ENCODE measurements at places on chromosomes 1 and 21.

- no peak for DNase-seq
Measured at GRCh38 chr1:119316870-119317416, 51.6 kb upstream of the HAO2 start.

DNA sequence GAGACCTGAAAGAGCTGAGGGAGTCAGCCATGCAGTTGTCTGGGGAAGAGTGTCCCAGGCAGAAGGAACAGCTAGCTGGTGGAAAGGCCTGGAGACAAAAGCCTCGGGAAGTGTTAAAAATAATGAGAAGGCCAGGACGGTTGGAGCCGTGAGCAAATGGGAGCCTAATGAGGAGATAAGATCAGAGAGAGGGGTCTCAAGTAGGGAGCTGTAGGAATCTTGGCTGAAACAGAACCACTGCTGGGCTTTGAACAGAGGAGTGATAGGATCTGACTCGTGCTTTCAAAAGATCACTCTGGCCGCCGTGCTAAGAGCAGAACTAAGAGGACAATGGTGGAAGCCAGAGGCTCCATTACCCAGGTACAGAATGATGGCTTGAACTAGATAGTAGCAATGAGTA is 1.9 kb upstream of the FOXJ3 start:
- no peak for DNase-seq

GRCh38 chr1:185044387-185044786 is 971 bp upstream of the RNF2 start:
- DNase-seq = no peak

DNA sequence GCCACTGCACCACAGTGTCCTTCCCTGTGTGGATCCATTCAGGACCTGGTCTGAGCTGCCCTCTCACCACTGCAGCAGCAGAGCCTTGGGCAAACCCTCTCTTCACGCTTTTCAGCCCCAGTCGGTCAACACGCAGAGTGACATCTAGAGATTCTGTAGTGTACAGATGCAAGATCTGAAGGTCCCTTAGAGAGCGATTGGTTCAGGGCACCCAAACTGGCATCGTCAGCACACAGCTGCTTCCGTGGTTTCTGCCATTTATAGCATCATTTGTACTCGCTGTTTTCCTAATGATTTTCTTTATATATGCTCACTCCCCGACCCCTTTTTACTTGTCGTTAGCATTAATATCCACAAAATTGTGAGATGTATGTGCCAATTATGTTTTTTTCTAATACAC is 1.5 kb upstream of the ASCL5 start:
- DNase-seq = no peak

DNA sequence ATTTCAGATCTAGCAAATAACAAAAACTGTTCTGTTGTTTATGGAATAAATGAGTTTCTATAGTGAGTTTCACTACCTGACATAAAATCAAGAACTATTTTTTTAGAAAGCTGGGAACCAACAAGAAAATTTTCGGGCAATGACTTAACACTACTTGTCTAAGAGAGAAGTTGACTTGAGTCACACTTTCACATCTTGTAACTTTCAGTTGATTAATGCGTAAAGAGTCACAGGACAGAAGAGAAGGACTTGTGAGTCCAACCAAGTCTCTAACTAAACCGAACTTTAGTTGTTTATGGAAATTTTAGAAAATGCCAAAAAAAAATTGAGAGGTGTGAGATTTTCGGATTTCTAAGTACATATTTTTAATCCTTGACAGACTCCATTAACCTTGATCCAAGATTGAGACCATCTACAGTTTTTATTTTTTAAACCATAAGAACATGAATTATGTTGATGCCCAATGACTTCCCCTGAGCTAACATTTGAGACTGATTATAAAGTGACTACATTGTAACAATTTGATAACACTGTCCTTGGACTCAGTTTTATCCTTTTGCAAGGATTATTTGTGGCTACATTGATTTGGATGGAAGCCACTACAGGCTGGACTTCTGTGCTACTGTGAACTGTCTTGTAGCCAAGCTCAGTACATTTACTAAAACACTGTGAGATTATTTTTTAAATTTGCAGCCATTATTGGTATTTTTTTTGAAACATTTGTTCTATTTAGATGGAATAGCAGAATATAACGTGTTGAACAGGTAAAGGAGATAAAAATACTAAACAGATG is 284.0 kb downstream of the PTPRC start:
- no peak for DNase-seq

GRCh38 chr1:902802-903201 is 20.9 kb upstream of the SAMD11 start:
- DNase-seq = no peak

DNA sequence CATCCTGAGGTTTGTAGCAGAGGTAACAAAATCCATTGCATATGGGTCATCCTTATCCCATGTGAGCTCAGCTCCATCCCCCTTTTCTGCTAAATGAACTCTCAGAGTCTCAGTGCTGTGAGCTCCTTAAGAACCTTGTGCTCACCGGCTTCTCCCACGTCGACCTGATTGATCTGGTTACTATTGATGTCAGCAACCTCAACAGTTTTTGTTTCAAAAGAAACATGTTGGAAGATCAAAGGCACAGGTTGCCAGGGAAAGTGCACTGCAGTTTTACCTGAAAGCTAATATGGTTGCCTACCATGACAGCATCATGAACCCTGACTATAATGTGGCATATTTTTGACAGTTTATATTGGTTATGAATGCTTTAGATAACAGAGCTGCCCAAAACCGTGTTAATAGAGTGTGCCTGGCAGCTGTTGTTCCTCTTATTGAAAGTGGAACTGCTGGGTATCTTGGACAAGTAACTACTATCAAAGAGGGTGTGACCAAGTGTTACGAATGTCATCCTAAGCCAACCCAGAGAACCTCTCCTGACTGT is 131.4 kb downstream of the HS2ST1 start:
- DNase-seq = no peak

GRCh38 chr1:214445199-214445598 is 106.2 kb downstream of the PTPN14 start:
- no peak for DNase-seq

DNA sequence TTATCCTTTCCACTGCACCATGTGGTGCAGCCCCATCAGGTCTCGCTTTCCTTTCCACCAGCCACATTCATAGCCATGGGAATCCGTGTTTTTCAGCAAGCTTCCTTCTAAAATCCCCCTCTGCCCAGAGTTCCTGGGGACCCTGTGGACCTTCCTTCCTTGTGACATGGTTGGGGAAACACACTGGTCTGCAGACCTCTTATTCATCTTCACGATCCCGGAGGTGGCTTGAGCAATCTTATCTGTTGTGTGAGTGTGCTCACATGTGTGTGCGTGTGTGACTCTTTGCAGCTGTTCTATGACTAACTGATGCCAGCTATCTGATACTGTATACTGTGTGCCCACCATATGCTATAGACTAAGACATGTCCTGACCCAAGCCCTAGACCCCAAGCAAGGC is 15.6 kb upstream of the IL10 start:
- no peak for DNase-seq

DNA sequence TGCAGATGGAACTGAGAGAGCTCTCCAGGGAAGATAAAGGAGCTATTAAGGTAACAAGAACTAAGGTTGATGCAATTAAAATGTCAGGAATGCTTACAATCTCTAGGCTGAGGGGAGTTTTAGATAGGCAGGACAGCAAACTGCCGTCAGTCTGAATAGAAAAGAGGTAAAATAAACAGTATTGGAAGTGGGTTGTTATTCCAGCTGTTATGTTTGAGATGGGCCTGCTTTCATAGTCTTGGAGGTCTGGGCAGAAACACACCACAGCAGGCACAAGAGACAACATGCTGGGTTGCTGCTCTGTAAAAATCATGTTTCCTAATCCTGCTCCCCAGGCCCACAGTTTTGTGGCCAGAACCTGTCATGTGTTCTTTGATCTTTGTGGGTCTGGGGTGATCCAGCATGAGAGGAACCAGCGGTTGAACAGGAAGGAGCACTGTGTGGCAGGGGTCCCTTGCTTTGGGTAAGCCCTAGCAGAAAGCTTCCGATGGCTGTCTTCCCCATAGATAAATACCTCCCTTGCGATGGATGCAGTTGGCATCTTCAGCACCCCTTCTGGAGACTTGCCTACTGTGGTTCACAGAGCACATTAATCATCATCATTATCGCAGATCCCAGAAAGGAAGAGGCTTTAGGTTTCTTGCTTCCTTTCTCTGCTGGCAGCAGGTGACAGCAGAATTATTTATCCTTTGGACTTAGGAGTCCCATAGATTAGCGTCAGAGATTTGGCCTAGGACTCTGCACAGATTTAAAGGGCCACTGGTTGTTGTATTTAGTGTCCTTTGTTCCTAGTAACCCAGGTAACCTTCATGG is 97.1 kb downstream of the AK5 start:
- no peak for DNase-seq

DNA sequence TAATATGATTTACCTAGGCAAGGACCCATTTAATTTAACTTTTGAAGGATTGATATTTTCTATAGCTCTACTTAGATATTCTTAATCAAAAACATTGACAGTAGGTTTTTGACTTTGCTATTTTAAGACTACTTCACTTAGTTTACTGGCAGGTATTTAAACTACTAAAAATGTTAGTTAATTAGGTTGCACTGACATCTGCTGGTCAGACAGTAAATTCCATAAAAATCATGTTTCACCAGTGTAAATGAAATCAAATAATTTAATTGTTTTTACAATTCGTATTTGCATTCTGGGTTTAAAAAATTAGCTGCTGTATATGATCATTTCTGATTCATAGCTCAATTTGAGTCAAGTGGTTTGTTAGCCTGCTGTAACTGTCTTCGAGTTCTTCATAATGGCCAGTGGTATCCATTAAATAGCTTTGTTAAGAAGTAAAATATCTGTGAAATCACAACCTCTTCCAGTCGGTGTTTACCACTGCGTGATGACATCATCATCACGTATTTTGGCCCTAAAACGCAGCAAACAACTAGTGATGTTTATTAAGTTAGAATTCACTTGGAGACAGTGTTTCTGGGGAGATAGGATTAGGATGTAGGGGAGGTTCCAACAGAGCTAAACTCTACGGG is 26.2 kb downstream of the EXTL2 start:
- no peak for DNase-seq

GRCh38 chr1:47324682-47325081 is 8.9 kb upstream of the CMPK1 start:
- no peak for DNase-seq

- no peak for DNase-seq
Measured at GRCh38 chr21:36551731-36552433, 72.0 kb upstream of the CLDN14 start.

DNA sequence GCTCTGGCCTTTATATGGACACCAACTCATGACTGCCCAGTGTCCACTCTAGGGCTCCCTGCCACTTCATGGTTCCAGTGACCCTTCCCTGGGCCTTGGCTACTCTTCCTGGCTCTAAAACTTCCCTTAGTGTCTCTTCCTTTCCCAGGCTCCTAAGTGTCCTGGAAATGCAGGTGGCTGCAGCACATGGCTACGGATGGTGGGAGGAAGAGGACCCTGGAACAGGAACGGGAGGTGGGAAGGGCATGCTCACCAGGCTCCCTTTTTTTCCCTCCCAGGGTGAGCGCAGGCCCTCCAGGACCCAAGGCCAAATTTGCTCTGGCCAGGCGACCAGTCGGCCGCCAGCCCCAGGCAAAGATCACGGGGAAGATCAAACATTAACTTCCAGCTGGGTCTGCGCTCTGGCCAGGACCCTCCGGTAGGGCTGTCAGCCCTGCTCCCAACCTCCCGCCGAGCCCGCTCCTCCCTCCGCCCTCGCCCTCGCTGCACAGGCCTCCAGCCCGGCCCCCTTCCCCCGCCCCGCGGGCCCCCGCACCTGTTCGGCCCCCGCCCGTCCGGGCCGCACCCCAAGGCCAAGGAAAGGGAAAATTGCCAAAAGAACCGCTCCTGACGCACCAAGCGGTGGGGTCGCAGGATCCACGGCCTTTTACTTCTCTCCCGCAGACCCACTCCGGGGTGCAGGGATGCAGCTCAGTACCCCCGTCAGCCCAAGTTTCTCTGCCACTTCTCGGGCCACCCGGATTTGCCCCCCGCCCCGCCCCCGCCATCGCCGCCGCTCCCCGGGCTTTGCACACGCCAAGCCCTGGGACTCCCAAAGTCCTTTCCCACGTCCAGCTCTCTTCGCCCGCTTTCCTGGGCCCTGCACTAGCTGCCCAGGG is 894 bp downstream of the TCEA3 start:
- no peak for DNase-seq

- no peak for DNase-seq
Measured at GRCh38 chr1:86852289-86852688, 61.6 kb downstream of the SELENOF start.

DNA sequence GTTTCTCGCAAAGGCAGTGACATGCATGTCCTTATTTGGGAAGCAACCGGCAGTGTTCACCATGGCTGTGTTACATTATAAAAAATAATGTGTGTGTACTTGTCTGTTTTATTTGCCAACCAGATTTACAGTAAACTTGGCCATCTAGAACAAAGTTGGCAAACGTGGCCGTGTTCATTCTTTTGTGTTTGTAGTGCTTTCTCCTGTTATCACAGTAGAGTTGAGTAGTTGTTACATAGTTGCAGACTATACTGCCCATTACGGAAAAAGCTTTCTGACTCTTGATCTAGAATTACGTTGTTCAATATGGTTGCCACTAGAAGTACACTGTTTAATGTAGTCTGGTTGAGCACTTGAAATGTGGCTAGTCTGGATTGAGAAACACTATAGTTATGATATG is 19.4 kb downstream of the SOAT1 start:
- no peak for DNase-seq

DNA sequence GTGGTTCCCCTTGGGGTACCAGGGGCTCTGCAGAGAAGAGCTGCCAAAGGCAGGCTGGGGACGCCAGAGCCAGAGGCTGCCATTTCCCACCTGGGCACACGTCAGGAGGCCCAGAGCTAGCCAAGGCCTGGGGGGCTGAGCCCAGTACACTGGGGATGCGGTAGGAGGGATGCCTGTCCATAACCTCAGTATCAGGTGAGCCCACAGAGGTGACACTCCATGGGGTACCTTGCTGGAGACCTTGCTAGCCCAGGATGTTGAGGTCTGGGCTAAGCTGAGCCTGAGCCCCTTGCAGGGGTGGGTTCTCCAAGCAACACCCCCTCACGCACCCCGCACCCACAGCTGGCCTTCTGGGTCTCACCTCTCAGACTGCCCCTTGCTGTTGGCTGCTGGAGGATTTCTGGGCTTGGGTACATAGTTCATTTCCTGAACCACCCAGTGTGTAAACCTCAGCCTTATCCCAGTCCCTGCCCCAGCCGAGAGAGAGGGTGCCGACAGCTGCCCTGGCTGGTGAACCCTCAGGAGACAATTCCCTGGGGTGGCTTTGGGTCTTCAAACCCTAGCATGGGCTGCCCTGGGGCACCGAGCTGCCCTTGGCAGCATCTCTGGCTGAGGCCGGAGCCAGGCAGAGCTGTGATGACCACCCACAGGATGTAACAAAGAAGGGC is 92.5 kb upstream of the VAMP3 start:
- no peak for DNase-seq

DNA sequence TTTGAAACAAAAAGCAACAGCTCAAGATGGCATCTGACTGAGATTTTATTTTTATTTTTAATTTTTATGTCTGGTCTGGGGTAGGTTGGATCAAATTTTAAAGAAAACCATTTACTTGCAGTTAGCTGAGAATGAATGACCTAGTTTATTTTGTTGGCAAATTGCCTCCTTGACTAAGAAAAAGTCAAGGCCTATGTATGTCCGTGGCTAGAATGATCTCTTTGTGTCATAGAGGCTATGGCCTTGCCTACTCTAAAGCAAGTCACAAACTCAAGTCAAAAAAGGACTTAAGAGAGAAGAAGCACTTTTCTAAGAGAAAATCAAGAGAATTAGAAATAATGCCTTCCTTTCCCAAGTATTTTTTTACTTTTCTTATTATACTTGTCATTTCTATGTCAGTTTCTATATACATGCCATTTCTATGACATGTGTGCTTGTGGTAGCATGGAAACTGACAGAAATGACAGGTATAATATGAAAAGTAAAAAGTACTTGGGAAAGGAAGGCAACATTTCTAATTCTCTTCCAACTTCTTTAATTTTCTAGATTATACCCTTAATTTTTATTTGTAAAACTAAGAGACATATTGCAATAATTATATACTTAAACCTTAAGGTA is 136.7 kb downstream of the CENPF start:
- no peak for DNase-seq
